ENCODE measurements at places on chromosomes 1 and 21.

- no peak for DNase-seq
Observed at GRCh38 chr1:219060798-219061197, 112.9 kb upstream of the LYPLAL1 start.

GRCh38 chr1:3714284-3714741, 37.9 kb upstream of the CCDC27 start:
- no peak for DNase-seq

GRCh38 chr1:68558321-68559026, 61.6 kb upstream of the DEPDC1 start:
- no peak for DNase-seq

DNA sequence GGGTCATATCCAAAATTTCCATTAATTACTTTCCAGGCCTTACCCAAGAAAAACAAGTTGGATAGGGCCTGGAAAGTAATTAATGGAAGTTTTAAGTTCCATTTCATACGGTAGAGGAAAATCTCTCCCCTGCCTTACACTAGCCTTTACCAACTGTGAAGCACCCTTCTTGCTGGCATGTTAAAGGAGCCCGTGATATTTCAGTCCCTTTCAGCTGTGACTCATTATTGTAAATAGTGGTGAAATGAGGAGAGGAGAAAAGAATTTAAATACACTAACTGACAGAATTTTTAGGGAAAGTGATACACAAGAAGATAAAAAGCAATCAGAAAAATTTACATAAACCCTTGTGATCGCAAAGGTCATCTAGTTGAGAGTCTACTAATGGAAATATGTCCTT, 20.3 kb upstream of the KAZN start:
- no peak for DNase-seq

DNA sequence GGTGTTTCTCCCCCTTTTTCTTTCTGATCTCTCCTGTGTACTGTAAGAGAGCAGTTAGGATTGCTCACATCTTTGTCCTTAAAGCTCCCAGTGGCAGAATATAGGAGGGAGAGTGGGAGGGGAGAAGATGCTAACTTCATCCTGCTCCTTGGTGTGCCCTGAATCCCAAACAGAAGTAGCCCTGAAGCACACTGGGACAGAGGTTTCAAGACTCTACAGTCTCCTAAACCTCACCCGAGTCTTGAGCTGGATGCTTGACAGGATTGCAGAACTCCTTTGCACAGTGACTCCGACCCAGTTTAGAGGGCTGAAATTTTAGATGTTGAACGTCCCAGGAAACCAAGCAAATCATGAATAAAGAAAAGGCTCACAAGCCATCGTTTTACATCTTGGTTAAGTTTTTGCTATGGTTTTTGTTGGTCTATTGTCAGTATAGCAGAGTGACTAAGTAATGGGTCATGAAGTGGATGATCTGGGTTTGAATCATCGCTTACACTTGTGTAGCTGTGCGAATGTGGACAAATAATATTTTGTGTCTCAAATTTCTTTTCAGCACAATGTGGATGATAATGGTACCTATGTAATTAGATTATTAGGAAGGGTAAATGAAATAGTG, 37.5 kb downstream of the XCL2 start:
- no peak for DNase-seq

DNA sequence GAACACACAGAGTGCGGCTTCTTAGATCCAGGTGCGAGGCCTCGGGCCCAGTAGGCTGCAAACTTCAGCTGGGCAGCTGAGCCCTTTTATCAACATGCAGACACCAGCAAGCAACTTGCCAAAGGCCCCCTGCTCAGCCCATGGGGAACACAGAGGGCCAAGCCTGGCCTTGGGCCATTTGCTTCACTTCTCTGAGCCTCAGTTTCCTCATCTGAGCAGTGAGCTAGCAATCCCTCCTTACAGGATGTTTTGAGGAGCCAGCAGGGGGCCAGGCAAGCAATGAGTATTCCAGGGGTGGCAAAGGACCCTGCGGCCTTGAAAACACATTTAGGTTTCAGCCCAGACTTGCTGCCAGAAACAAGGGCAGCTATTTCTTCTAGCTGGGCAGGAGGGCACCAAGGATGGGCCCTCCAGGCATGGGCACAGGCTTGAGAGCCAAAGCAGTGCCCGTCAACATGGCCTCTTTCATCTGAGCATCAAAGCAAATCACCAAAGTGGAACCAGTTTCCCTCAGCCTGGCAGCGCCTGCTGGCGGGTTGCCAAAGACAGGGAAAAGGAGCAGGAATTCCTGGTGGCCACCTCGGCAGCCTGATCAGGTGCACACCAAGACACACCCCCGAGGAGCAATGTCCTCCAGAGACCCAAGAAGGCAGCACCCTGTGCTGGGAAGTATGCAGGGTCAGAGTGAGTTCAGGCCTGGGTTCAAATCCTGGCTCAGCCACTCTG, 1.4 kb downstream of the MATN1 start:
- DNase-seq = no peak

GRCh38 chr1:23227806-23228205, 10.5 kb upstream of the HTR1D start:
- no peak for DNase-seq

All from NCI-H1417 treated with DMSO at 0.1 percent for 48 hours (cell line).